Heart right ventricle (tissue), 16 donors: ENCODE measurements at places on chromosomes 3 and 15. TPM values are rescaled to one million over a fixed set of nuclear protein-coding genes. Genes with fewer than 3 reads are reported as not detected.

DNA sequence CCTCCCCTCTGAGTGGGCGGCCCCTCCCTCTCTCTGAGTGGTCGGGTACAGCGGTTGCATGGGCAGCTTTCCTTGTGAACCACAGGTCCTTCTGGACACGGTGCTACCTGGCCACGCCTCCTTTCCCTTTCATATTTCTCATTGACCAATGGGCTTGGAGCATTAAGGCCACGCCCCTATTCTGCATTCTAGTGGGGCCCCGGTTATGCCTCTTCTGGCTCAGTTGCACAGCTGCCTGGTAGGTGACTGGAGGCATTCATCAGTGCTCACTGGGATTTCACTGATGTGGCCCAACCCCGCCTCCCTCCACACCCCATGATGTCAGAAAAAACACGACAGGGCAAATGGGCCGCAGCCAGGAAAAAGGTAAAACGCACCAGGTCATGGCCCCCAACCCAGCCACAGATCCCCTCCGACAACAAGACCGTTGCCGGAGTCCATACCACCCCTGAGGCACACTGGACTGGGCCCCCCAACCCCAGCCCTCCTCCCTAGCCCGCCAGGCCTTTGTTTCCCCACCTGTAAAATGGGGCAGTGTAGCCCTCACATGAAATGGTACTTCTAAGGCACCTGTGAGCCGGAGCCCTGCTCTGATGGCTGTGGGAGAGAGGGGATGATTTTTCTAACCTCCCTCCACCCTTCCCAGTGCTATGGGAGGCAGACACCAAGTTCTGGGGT is 26.3 kb downstream of the NGRN start:
- no peak for DNase-seq

DNA sequence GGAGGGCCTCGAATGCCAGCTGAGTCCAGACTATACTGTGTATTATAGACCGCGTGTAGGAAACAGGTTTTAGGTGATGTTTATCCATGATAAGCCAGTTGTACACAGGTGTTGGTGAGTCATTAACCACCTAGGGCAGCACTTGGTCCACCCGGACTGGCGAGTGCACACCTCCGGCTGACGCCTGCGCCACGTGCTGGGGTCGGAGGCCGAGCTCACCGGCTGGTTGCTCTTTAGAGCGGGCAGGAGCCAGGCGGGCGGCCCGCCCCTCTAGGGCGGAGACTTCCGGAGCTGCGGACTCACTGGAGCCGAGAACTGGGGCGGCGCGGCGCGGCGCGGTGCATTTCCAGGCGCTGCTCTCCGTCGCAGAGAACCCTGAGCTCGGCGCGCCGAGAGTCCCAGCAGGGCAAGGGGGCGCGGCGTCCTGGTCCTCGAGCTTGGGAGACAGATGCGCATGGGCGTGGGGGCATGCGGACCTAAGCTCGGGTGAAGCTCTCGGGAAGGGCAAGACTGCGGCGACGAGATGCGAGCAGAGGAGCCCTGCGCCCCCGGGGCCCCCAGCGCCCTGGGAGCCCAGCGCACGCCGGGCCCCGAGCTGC is at the start of gene ESYT3:
Gene ESYT3, plus strand, starts transcription at position 341 of the 599 bp plus-strand sequence. Its CDS starts 183 bp downstream, at position 524.
- DNase-seq, result peak; percentile 69

- no peak for DNase-seq
Measured at GRCh38 chr3:9032231-9032777, 69.0 kb upstream of the RAD18 start.

DNA sequence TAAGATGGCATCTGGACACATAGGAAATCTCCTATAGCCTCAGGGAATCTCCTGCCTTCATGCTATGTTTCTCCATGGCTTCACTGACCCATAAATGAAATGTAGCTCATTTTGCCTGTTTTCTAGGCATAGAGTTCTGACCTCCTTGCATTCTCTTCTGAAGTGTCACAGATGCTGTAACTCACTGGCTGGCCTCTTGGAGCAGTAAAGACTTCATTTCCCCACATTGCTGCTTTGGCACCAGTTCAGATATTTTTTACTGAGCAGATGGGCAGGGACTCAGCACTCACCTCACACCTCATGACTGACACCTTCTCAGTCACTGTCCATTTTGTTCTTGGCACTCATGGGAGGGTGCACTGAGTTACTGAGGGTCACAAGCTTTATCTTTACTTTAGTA is 286.7 kb upstream of the TGFBR2 start:
- DNase-seq, result peak; percentile 14

DNA sequence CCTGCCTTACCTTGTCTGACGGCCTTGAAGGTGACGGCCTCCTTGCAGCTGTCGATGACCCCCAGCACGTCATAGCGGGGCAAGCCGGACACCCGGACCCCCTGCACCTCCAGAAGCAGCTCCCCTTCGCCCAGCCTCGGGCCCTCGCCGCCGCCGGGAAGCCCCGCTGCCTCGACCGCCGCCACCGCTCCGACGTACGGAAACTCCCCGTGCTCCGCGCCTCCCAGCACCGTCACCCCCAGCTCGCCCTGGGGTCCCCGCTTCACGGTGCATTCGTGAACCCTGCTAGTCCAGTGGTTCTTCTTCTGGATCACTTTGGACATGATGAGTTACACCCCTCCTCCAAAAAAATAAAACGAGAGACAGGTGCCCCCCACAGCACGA is 740 bp downstream of the MAGI1 start:
- peak; percentile 36 for DNase-seq

DNA sequence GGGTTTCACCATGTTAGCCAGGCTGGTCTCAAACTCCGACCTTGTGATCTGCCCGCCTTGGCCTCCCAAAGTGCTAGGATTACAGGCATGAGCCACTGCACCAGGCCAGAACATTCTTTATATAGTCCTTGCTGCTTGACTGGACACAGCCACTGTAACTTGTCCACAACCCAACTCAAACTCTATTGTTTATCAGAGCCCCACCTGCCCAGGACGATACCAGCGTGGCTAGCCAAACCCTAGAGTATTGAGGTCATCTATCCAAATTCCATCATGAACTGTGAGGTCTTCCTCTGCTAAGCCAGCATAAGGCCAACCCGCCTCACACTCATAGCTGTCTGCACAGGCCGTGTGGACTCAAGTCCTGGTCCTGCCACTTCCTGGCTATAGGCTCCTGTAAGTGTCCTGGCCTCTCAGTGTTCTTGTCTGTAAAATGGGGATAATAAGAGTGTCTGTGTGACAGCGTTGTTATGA is 63.9 kb downstream of the DAPK2 start:
- no peak for DNase-seq

DNA sequence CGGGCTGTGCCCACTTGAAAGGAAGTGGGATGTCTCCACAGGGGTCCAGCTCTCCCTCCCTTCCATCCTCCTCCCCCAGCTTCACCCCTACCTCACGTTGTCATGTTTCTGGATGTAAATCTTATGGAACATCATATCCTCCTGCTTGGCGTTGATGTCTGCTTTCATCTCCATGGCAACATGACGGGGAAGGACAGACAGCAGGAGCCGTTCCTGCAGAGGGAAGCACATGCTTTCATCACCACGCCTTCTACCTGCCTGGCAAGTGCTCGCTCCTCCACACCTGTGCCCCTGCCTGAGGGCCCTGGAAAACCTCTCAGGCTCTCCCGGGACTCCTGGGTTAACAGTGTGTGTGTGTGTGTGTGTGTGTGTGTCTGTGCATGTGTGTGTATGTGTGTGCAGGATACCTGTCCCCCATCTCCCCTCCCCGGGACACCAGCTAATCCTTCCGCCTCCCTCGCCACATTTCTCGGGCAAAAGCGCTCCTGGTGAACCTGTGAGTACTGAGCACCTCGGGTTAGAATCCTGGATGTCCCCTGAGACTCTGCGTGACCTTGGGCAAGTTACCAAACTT is 101.1 kb downstream of the ADCY5 start:
- no peak for DNase-seq

DNA sequence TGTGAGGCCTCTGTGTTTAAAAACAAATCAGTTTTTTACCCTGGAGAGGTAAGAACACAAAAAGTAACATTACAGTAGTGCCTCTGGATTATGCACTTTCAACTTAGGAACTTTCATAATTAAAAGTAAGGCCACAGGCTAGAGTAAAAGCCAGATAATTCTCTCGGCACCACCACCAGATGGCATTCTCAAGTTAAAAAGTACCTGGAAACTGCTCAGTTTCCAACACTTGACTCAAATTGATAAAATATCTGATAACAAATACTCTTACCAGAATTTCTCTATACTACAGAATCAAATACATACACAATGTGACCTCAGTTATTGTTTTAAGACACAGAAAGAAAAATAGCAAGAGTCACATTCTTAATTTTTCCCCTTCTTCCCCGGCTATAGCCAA is 19.9 kb downstream of the SPICE1 start:
- DNase-seq, result no peak

GRCh38 chr3:63309768-63310167 is 31.7 kb downstream of the SYNPR start:
- no peak for DNase-seq

GRCh38 chr3:171718493-171719185 is 91.6 kb downstream of the PLD1 start:
- DNase-seq, result no peak

DNA sequence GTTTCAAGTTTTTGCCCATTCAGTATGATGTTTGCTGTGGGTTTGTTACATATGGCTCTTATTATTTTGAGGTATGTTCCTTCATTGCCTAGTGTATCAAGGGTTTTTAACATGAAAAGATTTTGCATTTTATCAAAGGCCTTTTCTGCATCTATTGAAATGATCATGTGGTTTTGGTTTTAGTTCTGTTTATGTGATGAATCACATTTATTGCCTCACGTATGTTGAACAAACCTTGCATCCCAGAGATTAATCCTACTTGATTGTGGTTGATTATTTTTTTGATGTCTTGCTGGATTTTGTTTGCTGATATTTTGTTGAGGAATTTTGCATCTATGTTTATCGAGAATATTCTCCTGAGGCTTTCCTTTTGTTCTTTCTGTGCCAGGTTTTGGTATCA is 39.4 kb downstream of the TMCO5A start:
- no peak for DNase-seq

DNA sequence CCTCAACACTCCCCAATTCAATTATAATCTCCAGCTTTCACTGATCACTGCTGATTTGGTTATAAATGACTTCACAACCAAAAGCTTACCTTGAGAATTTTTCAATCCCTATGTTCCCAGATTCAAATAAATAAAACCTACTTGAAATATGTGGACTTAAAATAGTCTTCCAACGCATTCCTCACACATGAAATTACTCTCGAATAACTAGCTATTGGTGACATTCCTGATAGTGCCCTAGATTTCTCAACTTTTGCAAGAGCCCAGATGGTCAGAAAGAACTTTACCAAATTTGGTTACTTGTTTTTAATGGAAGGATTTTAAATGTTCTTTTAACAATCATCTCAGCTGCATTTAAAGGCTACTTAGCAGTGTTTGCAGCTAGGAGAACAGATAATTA is 605.5 kb downstream of the FHIT start:
- DNase-seq, result no peak

- no peak for DNase-seq
Measured at GRCh38 chr15:65930134-65930533, 60.8 kb downstream of the RAB11A start.

DNA sequence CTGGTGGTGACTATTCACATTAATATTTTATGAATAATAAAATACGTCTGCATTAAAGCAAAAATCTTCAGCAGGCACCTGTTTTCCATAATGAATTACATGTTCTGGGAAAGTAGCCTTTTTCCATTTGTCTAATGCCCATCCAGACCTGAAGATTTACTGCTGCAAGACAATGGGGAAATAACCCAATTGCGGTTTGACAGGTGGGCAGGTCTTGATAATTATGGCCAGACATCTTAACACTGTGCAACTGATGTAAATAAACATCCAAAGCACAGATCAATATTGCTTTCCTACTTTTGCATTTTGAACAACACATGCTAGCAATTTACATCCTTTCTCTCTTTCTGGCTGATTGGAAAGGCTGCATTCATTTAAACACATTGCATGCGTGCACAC is 173.9 kb downstream of the MEIS2 start:
- no peak for DNase-seq

DNA sequence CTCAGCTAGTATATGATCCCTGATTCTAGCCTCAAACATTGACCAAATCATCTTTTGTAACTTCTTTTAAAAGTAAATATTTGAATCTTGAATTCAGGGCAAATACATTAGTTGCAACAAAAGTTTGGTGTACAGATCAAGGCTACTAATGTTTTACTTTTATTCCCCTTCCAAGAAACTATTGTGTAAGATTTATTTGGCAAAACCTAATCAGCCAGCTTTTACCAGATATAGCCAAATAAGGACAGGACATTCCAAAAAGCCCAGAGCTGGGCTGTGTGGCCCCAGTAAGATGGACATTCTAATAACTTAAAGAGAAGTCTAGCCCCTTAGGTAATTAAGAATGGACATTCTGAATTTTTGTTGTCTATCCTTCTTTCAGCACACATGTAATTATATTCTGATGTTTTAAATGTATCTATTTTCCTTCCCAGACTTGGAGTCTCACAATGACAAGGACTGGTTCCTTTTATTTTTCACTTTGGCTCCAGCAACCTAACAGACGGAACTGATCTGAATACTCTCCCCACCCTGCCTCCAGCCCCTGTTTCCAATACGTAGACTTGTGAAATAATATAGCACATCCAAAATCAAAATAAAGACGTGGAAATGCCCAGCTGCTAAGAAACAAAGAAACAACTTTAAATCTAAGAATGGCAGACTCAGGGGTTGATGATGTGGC is 48.1 kb downstream of the STARD5 start:
- no peak for DNase-seq

GRCh38 chr3:9810433-9810770 is 340 bp downstream of the TTLL3 start:
- no peak for DNase-seq

GRCh38 chr3:113885050-113885449 is 46.5 kb downstream of the GRAMD1C start:
- DNase-seq, result no peak

- DNase-seq, result no peak
Measured at GRCh38 chr15:42157381-42157780, 945 bp upstream of the PLA2G4F start.

GRCh38 chr3:172673210-172673679 is 37.6 kb downstream of the NCEH1 start:
- peak; percentile 34 for DNase-seq

The CNTN4 gene
- total RNA-seq, result 2.4 TPM

The POLQ gene
- 0.30 TPM for total RNA-seq

The TMEM108 gene
- 2.6 TPM for total RNA-seq

The GOLGA8T gene
- total RNA-seq, result 0.13 TPM

The OR5K4 gene
- not detected for total RNA-seq
